ENCODE measurements at places on chromosomes 7 and 10. TPM values are rescaled to one million over a fixed set of nuclear protein-coding genes. Genes with fewer than 3 reads are reported as not detected.

GRID2IP gene
- not detected for total RNA-seq

ZNF25 gene
- 16.7 TPM for total RNA-seq

NRCAM gene
- total RNA-seq, result 0.30 TPM

MEIG1 gene
- total RNA-seq, result not detected

OR9A2 gene
- total RNA-seq, result not detected

PTCD1 gene
- 3.6 TPM for total RNA-seq

PSMA2 gene
- 81.7 TPM for total RNA-seq

DNA sequence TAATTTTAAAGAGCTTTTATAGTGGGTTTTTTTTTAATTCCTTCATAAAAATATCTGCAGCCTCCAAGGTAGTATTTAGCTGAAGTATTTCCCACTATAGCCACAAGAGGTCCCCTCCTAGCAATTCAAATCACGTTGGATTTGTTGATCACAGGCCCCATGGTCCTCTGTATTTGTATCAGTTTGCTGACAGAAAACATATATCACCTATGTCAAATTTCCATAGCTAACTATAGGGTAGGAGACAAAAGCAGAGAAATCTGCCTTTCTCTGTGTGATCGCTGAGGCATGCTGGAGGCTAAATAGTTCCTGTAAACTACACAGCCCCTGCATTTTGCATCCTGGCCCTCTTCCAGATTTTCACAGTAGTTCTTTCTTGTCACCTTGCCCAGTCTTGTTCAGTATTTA, 1.7 kb upstream of the CTNNA3 start:
- DNase-seq, result no peak

DNA sequence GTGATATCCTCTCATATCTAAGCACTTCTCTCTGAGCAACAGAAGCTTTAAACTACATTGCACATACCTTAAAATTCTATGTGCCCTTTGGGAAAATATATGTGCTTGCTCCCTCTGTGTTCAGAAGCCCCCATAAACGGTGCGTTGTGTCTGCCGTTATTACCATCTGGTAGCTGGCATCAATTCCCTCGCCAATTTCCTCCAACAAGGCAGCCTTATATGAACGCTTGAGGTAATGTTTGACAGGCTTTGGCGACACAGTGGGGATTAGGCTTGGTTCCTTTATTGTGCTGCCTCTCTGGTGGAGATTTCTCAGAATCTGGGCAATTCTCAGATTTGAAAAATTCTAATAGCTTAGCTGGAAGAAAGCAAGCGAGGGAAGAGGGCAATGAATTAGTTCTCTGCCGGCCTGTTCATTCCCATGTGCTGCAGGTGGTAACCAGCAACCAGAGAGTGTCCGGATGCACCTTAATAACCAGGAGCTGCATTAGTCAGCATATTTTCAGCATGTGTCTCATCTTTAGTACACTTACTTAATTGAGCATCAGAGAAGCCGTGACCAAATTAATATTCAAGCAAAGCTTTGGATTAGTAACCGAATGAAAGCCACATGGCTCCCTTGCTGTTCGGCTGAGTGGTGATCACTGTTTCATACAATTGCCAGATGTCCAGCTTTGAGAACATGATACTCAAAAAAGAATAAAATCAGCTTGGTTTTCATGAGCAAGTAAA, 7.3 kb upstream of the PPP1R17 start:
- DNase-seq, result no peak

DNA sequence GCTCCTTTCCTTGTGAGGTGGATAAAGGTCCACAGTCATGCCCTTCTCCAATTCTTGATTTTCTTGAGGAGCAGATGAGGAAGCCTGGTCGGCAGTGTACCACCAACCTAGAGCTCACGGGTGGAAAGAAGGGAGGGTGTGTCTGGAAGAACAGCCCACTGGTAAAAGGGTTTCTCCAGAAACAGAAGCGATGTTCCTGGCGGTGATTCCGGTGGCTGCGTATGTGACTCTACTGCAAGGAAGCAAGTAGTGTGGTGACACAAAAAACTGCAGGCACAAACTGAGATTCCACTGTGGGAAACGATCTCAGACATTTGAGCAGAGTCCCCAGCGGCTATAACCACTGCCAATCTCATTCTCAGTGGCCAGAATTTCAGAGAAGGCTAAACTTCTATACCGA, 65.9 kb upstream of the ATP6V0A4 start:
- no peak for DNase-seq

GRCh38 chr10:99551158-99551557, 18.4 kb downstream of the NKX2-3 start:
- DNase-seq, result no peak

DNA sequence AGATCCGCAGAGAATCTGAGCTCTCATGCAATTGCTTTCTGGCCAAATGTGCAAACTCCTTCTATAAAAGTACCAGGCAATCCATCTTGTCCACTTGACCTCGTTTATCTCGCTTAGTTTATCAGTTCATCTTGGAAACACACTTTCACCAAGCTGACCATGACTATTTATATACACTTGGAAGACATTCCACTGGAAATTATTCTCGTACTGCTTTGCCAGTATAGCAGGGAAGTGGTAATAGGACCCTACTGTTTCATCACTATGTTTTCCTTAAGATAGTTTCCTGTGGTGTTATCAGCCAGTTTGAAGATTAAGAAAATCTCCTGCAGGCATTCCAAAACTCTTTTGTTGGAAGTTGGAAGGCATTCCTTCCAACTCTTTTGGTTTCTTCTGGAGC, 115.3 kb upstream of the FAM171A1 start:
- DNase-seq, result no peak

DNA sequence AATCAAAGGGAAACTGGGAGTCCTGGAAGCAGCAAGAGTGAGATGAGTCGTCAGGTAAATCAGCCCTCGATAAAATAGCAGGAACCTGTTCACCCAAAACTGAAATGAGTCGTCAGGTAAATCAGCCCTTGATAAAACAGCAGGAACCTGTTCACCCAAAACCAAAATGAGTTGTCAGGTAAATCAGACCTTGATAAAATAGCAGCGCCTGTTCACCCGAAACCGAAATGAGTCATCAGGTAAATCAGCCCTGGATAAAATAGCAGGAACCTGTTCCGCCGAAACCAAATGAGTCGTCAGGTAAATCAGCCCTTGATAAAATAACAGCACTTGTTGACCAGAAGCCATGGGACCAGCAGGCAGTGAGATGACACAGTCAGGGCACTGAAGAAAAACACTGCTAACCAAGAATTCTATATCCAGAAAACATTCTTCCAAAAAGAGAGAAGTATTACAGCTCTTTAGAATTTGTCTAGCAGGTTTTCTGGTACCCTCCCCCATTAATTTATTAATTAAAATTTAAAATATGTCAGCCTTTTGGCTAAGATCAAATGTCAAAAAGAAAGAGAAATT, 3.4 kb upstream of the CYP2E1 start:
- DNase-seq, result no peak

DNA sequence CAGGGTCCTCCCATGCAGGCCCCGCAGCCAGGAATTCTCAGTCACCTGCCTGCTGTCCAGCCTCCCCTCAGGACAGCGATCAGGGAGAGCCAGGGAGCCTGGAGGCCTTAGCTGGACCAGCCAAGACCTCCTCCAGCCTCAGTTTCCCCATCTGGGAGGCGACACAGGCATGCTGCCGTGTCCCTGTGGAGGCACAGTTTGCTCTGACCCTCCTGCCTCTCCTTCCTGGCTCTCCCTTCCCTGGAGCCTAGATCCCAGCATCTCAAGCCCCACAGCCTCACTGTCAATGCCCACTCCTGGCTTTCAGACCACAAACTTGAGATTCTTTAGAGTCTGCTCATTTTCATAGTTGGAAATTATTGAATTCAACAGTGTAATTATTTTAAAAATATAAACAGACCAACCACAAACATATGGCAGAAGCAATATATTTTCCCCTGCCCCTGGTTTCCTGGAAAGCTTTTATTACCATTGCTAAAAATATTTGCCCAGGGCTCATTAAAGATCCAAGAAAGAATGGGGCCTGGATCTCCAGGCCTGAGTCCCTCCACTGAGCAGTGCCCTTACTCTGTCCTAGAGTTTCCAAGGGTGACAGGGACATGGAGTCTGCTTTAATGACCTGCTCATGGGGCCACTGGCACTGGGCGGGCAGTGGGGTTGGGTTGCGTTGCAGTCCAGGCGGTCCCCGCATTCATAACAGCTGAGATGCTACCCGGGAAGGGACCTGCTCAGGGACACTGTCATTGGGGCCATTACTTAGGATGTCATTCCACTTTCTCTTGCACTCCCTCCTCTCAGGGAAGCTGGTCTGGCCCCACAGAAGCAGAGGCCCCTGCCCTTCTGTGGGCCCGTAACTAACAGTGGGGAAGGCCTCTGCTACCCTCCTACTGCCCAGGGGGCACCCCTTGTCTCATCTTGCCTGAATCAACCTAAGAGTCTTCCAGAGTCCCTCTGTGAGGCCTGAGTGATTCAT, 81.6 kb upstream of the CHST15 start:
- DNase-seq, result peak; percentile 37

DNA sequence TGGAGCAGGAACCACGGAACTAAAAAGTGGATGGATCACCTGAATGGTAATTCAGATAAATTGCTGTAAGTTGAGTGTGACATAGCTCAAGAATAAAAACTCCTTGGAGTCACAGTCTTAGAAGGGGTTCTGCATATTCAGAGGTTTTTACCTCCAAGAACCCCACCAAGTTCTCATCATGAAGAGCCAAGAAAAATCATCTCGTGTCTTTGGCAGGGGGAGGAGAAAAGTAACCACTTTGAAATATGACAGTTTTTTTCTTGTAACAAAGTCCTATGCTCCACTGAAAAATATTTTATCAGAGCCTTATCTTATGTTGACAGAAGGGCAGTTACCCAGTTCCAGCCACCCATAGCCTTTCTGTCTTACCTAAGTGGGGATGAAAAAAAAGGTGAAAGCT, 38.2 kb upstream of the MBL2 start:
- DNase-seq, result no peak

- no peak for DNase-seq
These were observed 187.0 kb upstream of the C7orf33 start for GRCh38 chr7:148403466-148403993.

DNA sequence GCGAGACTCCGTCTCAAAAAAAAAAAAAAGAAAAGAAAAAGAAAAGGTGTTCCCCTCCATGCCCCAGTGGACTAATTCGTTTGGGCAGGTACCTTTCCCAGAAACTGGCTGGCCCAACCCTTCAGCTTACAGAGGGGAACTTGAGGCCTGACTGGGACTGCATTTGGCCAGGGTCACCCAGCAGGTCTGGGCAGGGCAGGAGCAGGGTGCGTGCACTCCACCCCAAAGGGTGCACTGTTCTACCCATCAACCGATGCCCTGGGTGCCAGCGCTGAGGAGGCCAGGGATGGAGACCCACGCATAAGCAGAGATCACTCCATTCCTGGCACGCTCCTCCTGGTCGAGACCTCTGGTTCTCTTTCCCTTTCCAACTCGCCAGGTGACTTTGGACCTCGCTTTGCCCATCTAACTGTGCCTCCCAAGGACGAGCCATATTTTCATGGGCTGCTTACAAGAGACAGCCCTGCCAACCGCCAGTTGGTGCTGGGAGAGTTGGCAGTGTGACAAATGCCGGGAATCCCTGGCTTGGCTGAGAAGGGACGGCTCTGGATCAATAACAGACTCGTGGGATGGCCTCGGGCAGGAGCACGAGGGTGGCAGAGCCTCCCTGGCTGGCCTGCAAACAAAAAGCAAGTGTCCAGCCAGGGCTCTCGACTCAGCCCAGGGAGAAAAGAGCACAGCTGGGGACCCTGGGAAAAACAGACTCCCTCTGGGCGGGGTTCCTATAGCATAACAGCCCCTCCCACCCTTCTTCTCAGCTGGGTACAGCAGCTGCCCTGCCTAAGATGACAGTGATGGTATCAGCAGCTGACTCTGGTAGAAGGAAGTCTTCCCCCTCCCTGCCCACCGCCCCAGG, 7.9 kb downstream of the HSPB1 start:
- no peak for DNase-seq

All from Right ventricle myocardium inferior (tissue), 1 donor.